Activated CD4-positive, alpha-beta memory T cell treated with anti-CD3 and anti-CD28 coated beads for 36 hours (primary cell): ENCODE measurements at places on chromosomes 6 and 20. TPM values are rescaled to one million over a fixed set of nuclear protein-coding genes. Genes with fewer than 3 reads are reported as not detected.
A peak's percentile ranks its signal among the peaks of the same experiment; 100 is the strongest.

DNA sequence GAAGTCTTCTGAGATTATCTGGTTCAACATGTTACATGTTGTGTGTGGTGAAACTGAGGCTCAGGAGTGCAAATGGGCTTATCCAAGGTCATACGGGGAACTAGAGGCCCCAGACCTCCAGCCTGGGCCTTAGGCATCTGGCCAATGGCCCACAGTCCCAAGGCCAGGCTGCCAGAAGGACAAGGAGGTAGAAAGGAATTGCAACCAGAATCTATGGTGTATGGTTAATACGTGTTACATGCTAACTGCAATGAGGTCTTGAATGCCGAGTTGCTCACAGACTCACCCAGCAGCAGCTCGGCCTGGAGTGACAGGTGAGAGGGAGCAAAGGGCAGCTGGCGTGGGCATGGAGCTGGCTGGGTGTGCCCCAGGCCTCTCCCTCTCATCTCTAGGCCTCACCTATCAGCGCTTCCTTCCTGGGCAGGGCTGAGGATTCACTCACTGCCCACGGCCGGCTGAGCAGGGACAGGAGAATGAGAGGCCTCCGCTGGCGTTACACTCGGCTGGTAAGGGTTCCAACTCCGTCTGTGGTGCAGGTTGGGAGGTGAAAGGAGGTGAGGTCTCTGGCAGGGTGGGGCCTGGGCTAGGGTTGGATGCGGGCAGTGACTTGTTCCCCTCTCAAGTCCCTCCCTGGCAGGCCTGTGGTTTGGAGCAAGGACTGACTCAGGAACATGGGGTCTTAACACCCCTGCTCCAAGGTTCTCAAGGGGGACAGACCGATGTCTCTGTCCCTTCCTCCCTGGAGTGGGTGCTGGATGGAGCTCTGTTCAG lies at the start of gene TLDC2:
TSS of gene TLDC2 (plus strand) at position 437 of the 771 bp plus-strand sequence. CDS start at position 474, 37 bp downstream.
- DNase-seq = no peak
- H3K27ac ChIP-seq = no peak within 1 kb of the TSS
- H3K4me1 ChIP-seq = peaks cover 3% of the 10 kb centered on the region
- H3K27me3 ChIP-seq = no peaks in the 10 kb centered on the region

DNA sequence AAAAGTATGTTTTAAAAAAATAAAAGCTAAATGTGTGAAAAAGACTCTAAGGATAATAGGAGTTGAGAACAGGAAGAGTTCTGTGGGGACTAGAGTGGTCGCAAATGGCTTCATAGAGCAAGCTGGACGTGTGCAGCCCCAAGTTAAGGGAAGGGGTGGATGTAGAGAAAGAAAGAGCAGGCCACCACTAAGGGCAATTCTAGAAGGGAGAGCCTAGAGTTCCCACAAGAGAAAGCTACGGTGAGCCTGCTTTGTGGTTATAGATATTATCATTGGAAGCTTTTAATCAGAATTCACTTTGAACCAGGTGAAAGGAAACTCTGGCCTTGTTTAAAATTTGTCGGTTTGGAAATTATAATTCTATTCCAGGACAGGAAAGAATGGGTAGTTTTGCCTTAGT lies 101.6 kb downstream of the HIVEP2 start:
- peaks cover 93% of the 10 kb centered on the region for H3K4me1 ChIP-seq
- peaks cover 2% of the 10 kb centered on the region for H3K36me3 ChIP-seq
- H3K27me3 ChIP-seq = no peaks in the 10 kb centered on the region

GRCh38 chr20:54069501-54069971 lies 858 bp downstream of the BCAS1 start:
- no peak overlapping the region for H3K27ac ChIP-seq
- no peak for DNase-seq
- H3K27me3 ChIP-seq = no peaks in the 10 kb centered on the region
- no peaks in the 10 kb centered on the region for H3K36me3 ChIP-seq
- peaks cover 6% of the 10 kb centered on the region for H3K4me1 ChIP-seq

DNA sequence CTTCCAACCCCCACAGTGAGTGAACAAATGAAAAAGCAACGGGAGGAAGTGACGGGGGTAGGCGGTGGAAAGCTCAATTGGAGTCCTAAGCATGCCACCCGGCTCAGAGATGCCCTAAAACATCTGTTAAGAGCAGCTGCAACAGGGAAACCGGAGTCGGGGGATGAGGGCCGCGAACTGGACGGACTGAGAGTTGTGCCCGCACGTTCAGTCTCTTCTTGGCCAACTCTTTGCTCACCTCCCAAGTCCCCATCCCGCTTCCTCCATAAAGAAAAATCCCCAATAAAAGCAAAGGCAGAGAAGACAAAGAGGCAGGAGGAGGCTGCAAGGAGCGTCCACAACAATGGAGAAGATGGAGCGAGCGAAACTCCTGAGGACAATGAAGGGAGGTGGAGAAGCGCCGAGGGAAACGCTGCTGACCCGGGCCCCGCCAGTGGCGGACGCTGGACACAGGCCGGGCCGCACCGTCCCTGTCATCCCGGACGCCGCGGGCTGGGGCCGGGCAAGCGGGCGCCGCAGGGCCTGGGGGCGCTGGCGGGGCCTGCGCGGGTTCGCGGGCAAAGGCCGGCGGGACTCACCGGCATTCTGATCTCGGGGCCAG lies 600 bp downstream of the SEC63 start:
- peak; percentile 81 for DNase-seq
- H3K4me1 ChIP-seq = peaks cover 33% of the 10 kb centered on the region
- peak overlapping the region; percentile 95 for H3K27ac ChIP-seq
- H3K36me3 ChIP-seq = peaks cover 15% of the 10 kb centered on the region

DNA sequence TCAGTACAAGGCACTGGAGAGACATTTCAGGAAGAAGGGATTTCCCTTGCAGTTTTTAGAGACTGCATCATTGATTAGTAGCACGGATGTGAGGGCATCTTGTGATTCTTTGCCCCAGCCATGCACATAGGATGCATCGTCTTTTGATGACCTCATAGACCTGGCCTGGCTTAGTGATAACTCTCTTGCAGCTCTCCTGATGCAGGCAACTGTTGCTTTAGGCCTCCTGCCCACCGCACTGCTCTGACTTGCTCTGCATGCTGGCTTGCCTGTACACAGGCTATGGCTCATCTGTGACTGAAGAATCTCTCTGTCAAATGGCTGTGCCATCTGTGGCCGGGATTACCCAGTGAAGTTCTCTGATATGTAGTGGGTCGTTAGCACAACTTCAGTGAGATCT lies 207.7 kb upstream of the PTCHD4 start:
- H3K4me3 ChIP-seq = no peak overlapping the region
- no peak overlapping the region for H3K27ac ChIP-seq
- H3K27me3 ChIP-seq = no peaks in the 10 kb centered on the region
- no peaks in the 10 kb centered on the region for H3K36me3 ChIP-seq

DNA sequence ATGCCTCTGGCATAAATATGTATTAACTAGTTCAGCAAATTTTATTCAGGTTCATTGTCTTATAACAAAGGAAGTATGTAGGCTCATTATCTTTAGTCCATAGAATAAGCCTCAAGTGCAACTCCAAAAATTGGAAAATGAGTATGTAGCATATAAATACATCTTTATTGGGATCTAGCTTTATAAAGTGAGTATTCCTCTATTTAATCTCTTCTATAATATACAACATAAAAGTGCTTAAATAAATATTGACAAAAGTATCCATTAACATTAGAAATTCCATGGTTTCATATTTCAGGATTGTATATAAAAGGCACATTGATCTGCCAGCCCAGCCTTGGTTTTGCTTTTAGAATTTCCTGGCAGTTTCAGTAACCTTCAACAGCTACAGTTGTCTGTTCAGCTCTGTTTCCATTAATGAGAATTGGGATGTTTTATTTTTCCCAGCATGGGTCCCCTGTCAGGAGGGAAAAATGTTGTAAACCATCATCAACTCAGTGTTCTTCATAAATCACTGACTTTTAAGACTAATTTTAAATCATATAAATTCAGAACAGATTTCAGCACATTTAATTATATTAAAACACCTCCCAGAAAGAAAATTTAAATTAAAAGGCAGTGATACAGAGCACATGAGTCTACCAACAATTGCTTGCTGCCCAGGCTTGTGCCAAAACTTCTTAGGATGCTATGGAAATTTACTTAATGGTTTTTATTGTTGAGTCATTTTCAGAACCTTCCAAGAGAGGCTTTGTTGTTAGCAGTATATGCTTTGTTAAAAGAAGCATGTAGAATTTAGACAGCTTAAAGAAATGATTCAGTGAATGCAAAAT lies 119.7 kb downstream of the ADGRG6 start:
- DNase-seq = no peak
- peaks cover 2% of the 10 kb centered on the region for H3K4me1 ChIP-seq
- peaks cover 3% of the 10 kb centered on the region for H3K36me3 ChIP-seq
- H3K27ac ChIP-seq = no peak overlapping the region
- H3K4me3 ChIP-seq = no peak overlapping the region
- H3K27me3 ChIP-seq = peaks cover 7% of the 10 kb centered on the region

GRCh38 chr6:29011276-29011734 lies 6.2 kb upstream of the ZNF311 start:
- no peaks in the 10 kb centered on the region for H3K36me3 ChIP-seq
- peak overlapping the region; percentile 93 for H3K4me3 ChIP-seq
- H3K27me3 ChIP-seq = peaks cover 13% of the 10 kb centered on the region
- peak; percentile 62 for DNase-seq

DNA sequence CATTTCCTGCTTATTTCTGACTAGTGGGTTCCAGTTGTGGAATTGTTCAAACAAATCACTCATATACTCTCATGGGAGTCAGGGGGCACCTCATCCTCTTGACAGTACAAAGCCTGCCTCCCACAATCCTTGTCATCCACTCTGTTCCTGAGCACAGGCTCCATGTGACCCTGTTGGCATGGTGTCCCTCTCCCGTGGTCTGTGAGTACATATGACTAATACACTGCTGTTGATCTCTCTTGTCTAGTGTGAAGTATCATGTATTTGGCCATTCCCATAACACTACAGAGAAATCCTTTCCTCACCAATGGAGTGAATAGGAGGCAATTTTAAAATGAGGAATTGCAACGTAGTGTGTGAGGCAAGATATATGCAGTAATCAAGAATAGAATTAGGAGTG lies 185.3 kb downstream of the OGFRL1 start:
- no peak overlapping the region for H3K4me3 ChIP-seq
- peaks cover 2% of the 10 kb centered on the region for H3K4me1 ChIP-seq
- no peak for DNase-seq
- peaks cover 2% of the 10 kb centered on the region for H3K27me3 ChIP-seq

GRCh38 chr6:111185954-111186353 lies 98.7 kb downstream of the SLC16A10 start:
- H3K4me1 ChIP-seq = peaks cover 10% of the 10 kb centered on the region
- no peak for DNase-seq
- H3K36me3 ChIP-seq = peaks cover 1% of the 10 kb centered on the region
- no peaks in the 10 kb centered on the region for H3K27me3 ChIP-seq

DNA sequence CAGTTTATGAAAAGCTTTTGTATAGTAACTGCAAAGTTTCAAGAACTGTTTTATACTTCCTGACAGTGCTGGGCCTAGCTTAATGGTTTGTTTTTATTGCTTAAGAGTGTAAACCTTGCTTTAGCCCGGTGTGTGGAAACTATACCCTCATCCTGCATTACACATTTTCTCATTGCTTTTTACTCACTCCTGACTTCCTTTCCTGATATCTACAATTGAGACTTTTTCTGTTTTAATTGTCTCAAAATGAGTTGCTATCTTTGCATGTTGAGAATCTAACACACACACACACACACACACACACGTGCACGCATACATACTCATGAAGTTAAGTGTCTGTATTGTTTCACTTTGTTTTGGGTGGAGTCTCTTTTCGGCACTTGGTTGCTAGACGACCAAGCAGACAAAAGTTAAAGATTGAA lies 16.7 kb downstream of the BMP2 start:
- no peak overlapping the region for H3K4me3 ChIP-seq
- no peaks in the 10 kb centered on the region for H3K27me3 ChIP-seq
- no peaks in the 10 kb centered on the region for H3K4me1 ChIP-seq

- no peak for DNase-seq
- H3K27ac ChIP-seq = no peak overlapping the region
- no peaks in the 10 kb centered on the region for H3K4me1 ChIP-seq
- no peaks in the 10 kb centered on the region for H3K27me3 ChIP-seq
- no peaks in the 10 kb centered on the region for H3K36me3 ChIP-seq
Observed at GRCh38 chr20:9736373-9736772, 102.5 kb downstream of the PAK5 start.

DNA sequence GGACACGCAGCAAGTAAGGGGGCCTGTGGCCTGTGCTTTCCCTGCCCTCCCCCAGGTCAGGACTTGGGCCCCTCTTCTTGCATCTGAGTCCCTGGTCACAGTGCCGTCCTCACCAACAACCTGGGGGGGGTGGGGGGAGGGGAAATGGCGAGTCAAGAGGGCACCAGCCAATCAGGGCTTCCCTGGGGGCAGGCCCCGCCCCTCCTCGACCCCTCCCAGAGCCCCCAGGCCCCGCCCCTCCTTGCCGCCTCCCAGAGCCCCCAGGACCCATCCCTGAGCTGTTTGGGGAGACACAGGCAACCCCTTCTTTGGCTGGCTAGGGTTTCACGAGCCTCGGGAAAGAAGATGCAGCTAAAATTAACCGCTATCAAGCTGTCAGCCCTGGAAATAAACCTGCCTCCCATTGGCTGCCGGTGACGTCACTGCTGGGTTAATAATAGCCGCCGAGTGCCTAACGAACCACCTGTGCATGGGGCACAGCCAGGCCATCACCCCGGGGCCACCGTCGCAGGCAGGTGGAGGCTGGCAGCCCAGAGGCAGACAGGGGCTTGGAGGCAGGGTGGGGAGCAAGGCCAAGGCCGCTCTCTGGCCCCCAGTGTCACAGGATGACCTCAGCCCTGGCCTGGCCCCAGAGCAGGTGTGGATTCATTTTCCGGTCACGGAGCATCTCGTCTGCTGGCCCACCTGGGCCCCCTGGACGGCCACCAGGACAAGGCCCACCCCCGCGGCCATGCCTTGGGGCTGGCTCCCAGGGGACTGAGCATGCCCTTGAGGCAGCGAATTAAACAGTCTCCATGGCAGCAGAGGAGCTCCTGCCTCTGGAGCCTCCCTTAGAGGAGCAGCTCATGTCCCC lies 3.2 kb upstream of the EEF1A2 start:
- H3K4me3 ChIP-seq = no peak overlapping the region
- H3K36me3 ChIP-seq = peaks cover 5% of the 10 kb centered on the region
- peaks cover 28% of the 10 kb centered on the region for H3K27me3 ChIP-seq
- H3K27ac ChIP-seq = no peak overlapping the region

DNA sequence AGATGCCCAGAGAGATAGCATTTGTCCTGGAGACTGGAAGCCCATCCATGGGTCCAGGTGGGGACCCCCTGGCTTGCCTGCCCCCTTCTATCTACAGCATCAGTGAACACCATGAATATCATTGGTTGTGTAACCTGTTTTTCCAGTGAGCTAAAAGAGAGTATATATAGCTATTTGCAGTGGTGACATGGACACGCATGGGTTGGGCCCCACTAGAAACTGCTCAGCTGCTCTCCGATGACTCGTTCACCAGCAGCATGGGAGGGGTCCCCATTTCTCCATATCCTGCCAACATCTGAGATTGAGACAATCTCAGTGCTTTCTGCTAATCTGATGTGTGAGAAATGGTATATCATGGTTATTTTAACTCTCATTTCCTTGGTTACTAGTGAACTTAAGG lies 4.0 kb upstream of the ZC3H12D start:
- H3K27ac ChIP-seq = peak overlapping the region; percentile 72
- DNase-seq = peak; percentile 69
- H3K36me3 ChIP-seq = peaks cover 11% of the 10 kb centered on the region
- no peaks in the 10 kb centered on the region for H3K27me3 ChIP-seq

VIP gene
- total RNA-seq = not detected

CGA gene
- total RNA-seq = not detected

PTCHD4 gene
- not detected for total RNA-seq

CST5 gene
- not detected for total RNA-seq

PTPRK gene
- total RNA-seq = 1.8 TPM

KHDC3L gene
- total RNA-seq = not detected

KIFC1 gene
- 103 TPM for total RNA-seq

BPIFB1 gene
- not detected for total RNA-seq
